Adipocyte (in vitro differentiated cells): ENCODE measurements at places on chromosomes 16 and 17.

DNA sequence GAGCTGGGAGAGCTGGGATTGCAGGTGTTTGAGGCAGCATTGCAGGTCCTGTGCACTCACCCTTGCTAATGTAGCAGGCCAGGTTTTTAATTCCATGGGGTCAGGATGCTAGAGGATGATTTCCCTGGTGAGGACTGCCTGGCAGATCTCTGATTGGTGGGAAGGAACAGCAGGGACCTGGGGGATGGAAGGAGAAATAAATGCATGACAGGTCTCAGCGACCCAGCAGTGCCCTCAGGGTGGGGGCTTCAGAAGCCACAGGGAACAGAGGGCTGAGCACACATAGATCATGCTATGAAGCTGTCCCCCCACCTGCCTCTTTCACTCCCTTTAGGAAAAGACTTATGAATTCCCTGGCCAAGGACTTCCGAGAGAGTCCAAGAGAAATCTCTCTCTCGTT lies 255.5 kb upstream of the N4BP1 start:
- DNase-seq = no peak

DNA sequence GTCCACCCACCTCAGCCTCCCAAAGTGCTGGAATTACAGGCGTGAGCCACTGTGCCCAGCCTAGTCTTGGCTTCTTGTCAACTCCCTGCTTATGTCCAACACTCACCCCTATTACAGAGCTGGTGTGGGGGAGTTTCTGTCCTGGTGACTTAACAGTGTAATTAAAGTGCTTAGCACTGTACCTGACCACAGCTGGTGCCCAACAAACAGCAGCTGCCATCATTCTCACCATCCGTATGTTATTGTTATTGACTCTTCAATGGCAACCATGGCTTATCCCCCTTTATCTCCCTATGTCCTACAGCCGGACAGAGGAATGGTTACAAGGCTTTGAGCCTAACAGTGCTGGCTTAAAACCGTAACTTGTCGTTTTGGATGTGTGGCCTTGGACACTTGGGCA lies 17.0 kb upstream of the BRCA1 start:
- DNase-seq = no peak

- no peak for DNase-seq
Measured at GRCh38 chr17:81132770-81133723, 32.3 kb upstream of the PVALEF start.

DNA sequence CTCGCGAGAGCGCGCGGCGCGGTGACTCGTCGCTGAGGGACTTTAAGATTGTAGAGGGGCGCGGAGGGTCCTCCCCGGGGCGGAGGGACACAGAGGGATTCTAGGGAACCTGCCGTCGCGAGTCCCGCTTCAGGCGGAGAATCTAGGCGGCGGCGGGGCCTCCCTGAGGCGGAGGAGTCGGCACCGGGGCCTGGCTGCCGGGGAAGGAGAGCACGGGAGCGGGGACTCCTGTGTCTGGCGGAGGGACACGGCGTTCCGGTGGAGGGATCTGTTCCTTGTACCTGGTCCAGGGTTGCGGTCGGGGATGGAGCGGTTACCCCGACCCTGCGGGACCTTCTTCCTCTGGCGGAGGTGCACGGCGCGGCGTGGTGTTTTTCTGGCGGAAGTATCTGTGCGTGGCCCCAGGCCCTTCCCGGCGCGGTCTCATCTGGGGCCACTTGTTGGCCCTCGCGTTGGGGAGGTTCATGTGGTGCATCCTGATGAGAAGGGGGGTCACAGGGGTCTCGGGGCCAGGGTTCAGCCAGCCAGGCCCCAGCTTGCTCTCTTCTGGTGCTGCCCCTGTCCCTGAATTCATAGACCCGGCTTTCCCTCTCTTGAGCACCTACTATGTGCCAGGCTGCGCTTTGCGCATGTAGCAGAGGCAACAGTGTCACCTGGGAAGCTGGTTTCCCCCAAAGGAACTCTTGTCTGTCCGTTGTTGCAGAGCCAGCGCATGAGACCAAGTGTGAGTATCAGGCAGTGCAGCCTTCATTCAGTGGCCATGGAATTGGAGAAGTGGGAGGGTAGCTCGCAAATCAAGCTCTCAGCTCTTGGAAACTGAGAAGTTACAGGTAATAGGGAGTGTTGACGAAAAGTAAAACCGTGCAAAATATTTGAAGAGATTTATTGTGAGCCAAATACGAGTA lies 563 bp upstream of the ZKSCAN2 start:
- no peak for DNase-seq

- peak; percentile 43 for DNase-seq
Measured at GRCh38 chr17:58324409-58325288, 3.9 kb downstream of the TSPOAP1 start.
